ENCODE measurements at places on chromosomes 3 and 15.

GRCh38 chr3:186021673-186022362 lies 84.0 kb upstream of the TRA2B start:
- DNase-seq: no peak

- no peak for DNase-seq
Observed at GRCh38 chr15:69253156-69253555, 45.6 kb upstream of the PAQR5 start.

GRCh38 chr3:71784914-71785531 lies at the start of gene PROK2:
TSS of gene PROK2 (minus strand) at chr3:71785148. CDS start at chr3:71785052, 96 bp downstream.
- DNase-seq: no peak

GRCh38 chr3:129824926-129825541 lies 68.5 kb downstream of the TMCC1 start:
- peak; percentile 53 for DNase-seq

DNA sequence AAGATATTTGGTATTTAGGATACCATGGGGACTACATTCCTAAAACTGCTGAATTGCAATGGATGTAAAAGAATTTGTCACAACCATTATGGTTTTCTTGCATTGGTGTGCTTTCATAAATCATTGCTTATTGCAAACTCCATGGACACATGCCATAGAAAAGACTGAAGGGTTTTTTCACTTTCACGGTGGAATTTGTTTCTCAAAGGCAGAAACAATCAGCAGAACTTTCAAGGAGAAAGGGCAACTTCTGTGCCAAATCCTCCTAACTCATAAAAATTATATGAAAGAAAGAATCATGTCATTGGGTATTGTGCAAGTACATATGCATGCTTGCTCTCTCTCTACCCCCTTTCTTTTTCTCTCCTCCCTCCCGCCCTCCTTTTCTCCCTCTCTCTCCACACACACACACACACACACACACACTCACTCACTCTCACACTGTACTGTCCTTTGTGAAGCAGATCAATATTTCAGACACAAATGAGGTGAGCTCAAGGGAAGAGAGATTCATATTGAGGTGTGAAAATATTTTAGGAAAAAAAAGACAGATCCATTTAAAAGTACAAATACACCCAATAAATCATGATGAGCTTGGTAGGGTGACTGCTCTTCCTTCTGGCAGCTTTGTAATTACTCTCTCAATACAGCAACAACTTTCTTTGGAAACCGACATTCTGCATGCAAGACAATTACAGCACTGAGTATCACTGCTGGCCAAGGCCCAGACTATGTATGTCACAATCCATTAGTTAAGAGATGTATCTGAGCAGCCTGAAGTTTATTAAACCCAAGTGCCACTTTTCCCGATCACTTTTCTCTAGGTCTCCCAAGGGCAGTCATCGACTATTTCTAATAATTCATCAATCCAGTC lies 492.6 kb downstream of the TUSC7 start:
- no peak for DNase-seq

DNA sequence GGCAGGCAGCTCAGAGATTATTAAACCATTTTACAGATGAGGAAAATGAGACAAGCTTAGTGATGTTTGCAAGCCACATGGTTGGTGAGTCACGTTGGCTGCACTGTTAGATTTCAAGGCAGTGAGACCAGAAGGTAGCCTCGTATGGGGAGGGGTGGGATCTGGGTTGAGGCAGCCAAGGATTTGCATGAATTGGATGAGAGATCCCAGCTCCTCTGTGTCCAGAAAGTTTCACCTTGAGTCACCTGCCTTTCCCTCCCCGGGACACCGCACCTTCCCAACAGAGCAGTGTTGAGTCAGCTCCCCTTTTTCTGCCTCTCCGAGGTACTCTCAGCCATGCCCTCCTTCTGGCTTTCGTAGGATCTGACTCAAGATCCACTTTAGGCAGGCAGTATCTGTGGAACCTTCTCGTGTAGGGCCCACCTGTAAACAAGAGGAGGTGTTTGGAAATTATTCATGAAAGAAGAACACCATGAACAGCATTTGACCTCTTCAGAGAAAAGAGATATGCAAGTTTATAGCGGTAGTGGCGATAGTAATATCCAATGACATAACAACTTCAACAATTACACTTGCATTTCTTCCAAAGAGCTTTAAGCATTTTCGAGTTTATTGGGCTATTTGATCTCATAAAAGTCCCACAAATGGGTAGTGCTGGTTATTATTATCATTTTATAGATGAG lies 46.8 kb upstream of the VPS8 start:
- DNase-seq: no peak

DNA sequence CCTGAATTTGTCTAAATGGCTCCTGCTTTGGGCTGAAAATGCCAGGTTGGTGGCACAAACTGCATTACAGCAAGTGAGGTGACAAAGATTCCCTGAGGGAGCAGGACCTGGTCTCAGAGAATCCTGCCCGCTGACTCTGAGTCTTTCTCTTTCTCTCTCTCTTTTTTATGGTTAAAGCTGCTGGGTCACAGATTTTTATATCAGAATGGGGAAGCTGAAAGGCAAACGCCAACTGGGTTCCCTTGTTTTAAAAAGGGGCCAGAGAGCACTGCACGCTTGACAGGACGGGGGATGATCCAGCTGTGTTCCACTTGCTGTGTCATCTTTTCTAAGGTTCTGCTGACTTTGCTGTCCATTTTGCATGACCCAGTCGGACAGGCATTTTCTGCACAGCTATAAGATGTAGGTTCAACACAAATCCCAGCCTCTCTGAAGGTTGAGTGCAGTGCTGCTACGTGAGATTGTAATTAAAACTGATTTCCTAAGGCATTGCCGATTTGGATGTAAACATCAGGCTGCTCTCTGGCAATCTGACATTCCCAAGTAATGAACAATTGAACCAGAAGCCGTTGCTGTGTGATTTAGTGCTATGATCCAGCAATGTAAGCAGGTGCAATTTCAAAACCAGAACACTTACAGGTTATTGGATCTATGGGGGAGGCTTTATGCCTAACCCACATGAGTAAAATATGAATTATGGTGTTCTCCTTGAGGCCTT lies 25.8 kb downstream of the ARHGEF3 start:
- DNase-seq: no peak

GRCh38 chr3:116233711-116234357 lies 211.5 kb downstream of the LSAMP start:
- DNase-seq: no peak

Data from right lobe of liver (tissue), 6 donors.